ENCODE measurements at places on chromosomes 3 and 15.

DNA sequence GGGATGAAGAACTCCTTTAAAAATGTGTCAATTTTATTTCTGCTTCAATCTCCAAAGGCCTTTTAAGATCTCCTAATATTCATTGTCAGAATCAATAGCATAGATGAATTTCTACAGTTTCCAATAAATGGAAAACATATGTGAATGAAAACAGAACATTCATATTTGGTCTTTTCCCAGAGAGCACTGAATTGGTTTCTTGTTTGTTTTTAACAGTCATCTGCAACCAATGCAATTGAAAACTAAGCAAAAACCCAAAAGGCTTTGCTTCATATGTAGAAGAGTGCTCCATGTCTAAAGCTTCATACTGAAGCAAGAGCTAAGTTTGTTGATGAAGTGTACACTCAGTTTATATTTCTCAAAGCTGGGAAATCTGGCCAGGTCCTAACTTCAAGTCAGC is 426.5 kb upstream of the CDIN1 start:
- no peak for DNase-seq

DNA sequence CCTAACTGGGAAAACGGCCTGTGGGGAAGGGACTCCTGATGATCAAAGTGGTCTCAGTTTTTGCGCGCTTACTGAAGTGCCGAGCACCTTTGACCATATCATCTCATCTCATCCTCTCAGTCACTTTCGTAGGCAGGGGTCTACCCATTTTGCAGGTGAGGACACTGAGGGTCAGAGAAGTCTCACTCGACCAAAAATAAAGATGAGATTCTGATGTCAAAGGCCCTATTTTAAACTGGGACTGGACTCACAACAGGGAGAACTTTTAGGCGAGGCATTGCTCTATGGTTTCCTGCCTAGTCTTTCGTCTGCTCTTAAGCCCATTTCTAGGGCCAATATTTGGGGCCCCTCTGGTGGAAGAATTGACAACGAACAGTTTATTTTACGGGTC is 830 bp downstream of the SLC6A11 start:
- no peak for DNase-seq

DNA sequence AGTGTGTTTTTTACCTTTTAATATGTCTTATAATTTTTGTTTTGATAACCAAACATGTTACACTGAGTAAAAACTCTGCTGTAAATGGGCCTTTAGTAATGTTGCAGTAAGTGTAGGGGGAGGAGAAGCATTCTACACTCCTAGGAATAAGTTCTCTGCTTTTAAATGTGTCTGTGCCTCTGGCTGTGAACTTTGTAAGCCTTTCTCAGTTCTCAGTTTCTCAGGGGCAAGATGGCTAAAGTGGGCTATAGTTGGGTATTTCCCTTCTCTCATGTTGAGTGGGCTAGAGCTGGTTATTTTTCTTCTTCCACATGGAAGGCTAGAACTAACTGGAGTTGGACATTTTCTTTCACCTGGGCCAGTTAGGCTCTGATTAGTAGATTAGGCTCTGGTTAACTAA is 75.3 kb upstream of the NUDT16 start:
- no peak for DNase-seq

DNA sequence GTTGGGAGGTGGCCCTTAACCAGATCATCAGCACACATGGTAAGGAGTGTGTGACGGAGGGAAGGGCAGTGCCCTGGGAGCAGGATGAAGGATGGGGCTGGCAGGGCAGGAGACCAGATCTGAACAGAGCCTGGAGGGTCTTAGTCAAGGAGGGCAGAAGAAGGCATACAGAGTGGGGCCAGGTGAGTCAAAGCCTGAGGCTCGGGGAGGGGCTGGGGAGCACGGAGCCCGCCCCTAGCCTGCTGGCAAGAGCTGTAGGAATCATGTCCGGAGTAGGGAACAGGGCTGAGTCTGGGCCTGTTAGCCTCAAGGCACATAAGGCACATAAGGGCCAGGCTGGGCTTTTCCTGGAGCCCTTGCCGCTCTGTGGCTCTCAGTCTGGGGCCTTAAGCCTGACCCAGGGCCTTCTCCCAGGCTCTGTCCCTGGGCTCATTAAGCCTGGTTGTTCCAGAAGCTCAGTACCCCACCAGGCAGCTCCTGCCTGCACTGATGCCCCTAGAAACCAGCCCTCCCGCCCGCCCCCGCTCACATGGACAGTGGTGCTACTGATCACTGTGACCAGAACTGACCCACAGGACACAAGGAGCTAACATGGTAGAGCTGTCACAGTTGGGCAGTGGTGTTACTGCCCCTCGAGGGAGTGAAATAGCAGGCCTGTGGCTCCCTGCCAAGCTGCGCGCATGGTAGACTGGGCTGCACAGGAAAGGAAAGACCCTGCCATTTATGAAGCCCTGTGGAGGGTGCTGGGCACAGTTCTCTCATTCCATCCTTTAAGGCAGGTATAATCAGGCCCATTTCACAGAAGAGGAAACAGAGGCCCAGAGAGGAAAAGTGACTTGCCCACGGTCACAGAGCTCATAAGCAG is 14.6 kb downstream of the ISG20 start:
- DNase-seq = no peak

DNA sequence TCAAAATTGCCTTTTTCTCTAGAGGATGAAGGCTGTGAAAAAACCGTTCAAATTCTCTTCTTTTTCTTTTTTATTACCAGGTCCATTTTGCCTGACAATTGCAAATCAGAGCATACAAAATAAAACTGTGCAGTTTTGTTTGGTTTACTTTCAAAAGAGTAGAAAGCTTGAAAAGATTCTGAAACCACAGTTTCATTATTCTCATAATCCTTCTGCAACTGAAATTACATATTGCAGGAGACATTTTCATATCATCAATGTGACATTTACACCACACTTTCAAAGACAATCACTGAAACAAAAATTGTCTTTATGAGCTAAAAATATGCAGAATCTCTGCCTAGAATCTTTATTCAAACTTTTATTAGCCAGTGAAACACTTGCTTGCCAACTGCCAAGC is 296.4 kb upstream of the TPRG1 start:
- no peak for DNase-seq

- no peak for DNase-seq
Observed at GRCh38 chr3:149655826-149656574, 1.8 kb downstream of the WWTR1 start.

DNA sequence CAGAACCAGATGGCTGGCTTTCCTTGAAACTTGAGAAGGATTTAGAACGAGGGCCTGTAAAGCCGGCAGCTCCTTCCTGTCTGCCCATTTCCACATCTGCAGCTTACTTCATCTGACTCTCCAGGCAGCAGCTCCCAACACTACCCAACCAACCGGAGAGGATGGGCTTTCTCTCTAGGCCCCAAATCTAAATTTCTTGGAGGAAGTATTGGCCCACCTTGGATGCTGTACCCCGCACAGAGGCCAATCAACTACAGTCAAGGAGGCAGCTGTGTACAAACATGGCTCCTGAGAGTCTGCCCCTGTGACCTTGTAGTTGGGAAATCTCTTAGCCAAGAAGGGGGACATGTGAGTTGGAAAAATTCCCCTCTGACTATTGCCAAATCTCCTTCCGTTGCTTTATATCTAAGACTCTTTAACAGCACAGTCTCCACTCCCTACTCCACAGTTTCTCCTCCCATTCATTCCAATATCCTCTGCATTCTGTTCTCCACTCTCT is 8.0 kb upstream of the ACAP2 start:
- DNase-seq = no peak

DNA sequence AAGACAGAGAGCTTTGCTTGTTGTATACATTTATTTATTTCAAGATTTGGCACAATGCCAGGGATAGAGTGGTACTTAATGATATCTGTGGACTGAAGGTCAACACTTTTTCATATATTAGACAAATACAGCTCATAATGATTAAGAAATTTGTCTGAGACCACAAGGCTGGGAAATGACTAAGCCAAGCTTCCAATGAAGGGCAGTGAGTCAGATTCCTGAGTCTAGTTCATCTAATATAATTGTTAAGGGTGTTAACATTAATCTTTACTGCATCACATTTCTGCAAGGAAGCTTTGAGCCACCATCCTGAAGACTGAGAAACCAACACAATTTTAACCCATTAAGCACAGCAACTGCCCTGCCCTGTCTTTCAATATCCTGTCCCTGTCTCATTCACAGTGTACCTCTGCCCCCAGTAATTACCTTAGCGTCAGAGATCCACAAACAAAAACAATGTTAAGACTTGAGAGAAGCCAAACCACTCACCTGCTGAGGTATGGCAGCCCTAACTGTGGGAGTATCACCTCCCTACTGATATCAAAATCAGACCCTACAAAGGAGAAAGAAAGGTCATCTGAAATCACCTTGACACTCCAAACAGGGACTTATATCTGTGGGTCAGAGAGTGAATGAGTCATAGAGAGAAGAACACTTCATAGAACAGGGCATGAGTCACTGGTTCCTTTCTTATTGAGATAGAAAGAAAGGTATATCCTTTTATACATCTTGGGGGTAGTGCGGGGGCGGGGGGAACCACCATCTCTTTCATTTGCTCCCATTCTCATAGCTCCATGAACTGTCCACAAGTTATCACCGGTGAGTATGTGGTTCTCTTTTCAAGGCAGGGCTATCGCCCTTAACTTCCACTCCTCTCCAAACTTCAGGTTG is 74.7 kb downstream of the MAGI1 start:
- no peak for DNase-seq

GRCh38 chr3:31815006-31815405 is 166.1 kb downstream of the OSBPL10 start:
- no peak for DNase-seq

DNA sequence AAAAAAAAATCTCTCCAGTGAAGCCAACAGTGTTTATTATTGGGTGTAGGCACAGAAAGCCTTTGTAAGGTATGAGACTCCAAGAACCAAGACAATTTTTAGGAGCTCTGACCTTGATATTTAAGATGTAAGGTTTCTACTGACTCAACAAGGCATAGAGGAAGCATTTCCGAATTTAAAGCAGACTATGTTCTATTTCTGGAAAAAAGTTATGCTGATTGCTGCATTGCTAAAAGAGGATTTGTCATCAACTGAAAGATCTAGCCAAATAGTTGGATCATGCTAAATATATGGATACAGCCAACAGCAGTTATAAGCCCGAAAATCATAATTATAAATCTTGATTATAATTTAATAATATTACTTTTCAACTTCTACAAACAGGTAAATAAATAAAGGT is 53.3 kb upstream of the MELTF start:
- DNase-seq = no peak

GRCh38 chr15:100931143-100931890 is 12.2 kb downstream of the LRRK1 start:
- DNase-seq = no peak

GRCh38 chr3:31808143-31808720 is 172.8 kb downstream of the OSBPL10 start:
- no peak for DNase-seq

DNA sequence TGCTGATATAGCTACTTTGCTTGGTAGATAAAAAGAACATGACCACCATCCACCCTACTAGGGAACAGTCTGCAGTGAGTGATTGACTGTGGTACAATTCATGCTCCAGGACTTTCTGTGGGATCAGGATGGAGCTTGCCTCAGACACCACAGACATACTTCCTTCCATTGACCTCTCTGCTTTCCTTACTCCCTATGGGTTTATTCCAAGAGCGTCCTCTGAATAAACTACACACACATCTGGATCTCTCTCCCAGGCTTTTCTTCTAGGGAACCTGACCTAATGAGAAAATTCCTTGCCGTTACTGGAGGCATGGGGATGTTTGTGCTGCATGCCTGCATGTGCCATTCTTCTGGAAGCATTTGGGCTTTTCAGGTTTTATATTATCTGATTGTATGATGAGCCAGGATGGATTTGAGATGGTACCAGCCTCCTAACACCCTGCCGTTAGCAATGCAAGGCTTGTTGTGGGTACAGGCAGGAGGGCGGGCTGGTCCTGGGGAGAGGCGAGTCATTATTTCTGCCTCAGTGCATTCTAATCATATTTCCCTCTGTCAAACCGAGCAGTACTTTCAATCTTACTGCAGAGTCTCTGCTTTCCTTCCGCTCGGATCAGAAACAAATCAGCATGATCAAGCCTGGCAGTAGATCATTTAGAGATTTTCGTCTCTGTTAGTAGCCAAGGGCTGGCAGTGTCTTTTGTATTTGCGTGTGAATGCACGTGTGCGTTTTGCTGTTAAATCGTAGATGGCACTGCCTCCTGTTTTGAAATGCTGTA is 279.2 kb downstream of the PDCD6IP start:
- no peak for DNase-seq

GRCh38 chr3:113906568-113907140 is 41.2 kb upstream of the ZDHHC23 start:
- no peak for DNase-seq

GRCh38 chr3:121496786-121497185 is 49.0 kb downstream of the POLQ start:
- DNase-seq = no peak

- no peak for DNase-seq
Observed at GRCh38 chr15:80474224-80475215, 70.3 kb downstream of the ARNT2 start.

GRCh38 chr3:172131746-172132145 is 92.4 kb downstream of the FNDC3B start:
- no peak for DNase-seq
